ENCODE measurements at places on chromosomes 12 and 14. TPM values are rescaled to one million over a fixed set of nuclear protein-coding genes. Genes with fewer than 3 reads are reported as not detected.

FGF6 gene
- polyA plus RNA-seq = not detected

IAPP gene
- polyA plus RNA-seq = not detected

KRT6C gene
- 23.6 TPM for polyA plus RNA-seq

TEX22 gene
- polyA plus RNA-seq = 0.02 TPM

KRT2 gene
- not detected for polyA plus RNA-seq

DNA sequence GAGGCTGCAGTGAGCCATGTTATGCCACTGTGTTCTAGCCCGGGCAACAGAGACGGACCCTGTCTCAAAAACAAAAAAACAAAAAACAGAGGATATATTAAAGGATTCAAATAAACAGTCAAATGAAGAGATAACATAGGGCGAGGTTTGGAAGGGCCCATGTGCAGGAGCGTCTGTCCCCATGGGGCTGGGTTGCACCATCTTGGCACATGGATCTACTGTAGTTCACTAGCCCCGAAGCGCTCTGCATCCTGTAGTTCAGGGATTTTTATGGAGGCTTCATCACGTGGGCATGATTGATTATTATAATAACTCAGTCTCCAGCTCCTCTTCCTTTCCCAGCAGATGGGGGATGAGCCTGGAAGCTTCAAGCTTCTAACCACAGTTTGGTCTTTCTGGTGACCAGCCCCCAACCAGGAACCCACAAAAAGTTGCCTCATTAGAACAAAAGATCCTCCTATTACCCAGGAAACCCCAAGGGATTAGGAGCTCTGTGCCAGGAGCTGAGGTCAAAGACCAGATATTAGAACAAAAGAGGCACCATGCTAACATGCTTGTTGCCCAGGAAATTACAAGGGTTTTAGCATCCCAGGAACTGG, 59.9 kb downstream of the HCAR2 start:
- DNase-seq = no peak

DNA sequence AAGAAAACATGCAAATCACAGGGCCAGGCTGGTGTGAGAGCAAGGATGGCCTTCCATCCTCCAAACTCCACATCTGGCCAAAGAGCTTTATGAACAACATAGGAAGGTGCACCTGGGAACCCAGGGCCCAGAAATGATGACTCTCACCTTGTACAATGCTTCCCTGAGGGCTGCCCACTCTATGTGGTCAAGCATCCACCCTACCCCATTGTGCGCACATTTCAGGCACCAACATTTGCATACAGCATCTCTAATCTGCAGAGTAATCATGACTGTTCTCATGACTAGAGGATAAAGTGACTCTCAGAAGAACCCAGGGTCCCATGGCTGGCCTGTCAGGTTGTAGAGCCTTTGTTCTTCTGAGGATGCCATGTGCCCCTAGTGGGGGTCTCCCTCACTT, 57.2 kb upstream of the NTF3 start:
- no peak for DNase-seq

GRCh38 chr14:69828354-69828753, 31.3 kb upstream of the SLC10A1 start:
- no peak for DNase-seq

- no peak for DNase-seq
These were observed 43.3 kb downstream of the DEGS2 start for GRCh38 chr14:100116134-100116533.

GRCh38 chr14:96792591-96792990, 4.6 kb upstream of the VRK1 start:
- no peak for DNase-seq

DNA sequence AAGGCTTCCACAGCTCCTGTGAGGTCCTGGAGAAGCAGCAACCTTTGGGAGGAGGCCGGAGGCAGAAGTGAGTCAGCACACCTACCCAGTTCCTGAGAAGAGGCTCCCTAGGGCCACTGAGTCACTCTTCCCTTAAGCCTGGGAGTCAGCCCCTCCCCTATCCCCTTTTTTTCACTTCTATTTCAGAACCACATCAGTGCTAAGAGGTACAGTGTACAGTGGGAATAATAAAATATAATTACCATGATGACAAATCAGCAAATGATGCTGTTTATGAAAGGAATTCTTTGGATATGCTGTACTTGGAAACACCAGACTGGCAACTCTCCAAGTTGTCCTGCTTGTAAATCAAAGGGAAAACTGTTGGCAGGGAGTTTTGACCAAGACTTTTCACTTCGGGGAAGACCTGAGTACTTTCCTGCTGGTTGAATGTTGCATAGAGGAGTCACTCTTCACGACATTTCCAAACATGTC, 7.8 kb upstream of the TBPL2 start:
- DNase-seq = peak; percentile 94

GRCh38 chr12:47015381-47015780, 64.0 kb upstream of the PCED1B start:
- no peak for DNase-seq

DNA sequence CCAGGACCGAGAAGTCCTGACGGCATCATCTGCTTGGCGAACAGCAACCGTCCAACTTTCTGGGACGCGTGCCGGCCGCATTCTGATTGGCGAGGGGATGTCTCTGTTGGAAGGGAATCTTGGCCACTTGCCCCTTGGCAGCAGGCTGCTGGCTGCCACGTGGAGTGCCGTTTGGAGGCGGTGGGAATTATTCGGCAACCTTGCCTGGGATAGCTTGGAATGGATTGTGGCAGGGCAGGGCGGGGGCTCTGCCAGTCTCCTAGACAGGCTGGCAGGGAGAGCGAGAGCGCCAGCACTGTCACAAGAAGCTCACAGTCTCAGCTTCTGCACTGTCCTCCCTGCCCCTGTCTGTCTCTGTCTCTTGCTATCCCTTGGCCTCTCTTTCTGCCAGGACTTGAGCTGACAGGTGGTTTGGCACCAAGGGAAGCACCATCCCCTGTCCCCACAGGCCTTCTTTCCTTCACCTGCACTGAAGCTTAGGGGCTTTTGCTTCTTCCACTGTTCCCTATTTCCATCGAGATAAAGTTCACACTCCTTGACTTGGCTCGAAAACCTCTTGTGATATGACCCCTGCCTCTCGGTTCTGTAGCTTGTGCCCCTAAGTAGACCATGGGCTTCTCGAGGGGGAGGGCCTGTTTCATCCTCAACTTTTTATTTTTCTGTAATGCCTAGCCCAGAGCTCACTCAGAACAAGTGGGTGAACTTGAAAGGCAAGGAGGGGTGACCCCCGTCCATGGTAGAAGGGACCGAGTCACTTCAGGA, 201.9 kb downstream of the PHETA1 start:
- DNase-seq = no peak

DNA sequence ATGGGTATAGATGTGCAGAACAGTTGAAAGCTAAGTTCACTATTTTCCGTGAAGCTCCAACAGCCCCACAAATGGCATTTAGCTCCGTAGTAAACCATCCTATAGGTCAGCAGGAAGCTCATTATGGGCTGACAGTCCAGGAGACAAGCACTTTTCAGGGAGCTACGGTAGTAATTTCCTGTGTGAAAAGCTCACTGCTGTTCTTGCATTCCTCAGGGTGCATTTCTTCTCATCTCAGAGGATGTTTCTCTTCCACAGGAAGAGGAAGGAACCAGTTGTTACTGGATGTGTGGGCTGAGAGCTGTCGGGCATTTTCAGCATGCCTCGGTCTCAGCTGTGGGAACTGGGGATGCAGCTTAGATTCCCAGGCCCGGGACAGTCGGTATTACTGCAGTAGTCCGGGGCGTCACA, 72.8 kb downstream of the GALNT4 start:
- DNase-seq = peak; percentile 74

DNA sequence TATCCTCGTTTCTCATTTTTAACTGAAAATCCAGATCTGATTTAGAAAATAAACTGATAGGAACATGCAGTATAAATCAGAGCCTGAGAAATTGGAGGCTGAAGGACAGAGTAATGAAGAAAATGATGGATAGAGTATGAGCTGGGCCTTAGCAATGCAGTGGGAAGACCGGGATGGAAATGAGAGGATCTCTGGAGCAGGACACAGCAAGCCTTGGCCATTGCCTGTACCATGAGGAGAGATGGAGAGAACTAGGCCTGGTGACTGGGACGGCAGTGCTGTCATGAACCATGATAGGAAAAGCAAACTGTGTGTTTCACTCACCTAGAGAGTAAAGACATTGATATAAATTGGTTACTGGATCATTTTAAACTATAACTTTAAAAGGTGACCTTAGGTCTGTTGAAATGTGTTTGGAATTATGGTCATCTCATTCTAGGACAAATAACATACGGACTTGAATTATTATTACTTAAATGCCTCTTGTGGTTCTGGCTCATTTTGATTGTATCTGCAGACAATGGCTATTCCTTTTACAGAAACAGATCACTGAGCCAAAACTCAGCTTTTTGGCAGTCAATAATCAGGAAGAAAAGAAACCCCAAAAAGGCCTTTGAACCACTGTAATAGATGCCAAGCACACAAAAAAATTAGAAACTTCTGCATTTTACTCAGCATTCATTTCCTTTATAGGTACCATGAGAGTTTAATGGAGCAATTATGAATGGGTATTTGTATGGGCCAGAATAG, 251.9 kb upstream of the PRKD1 start:
- no peak for DNase-seq

GRCh38 chr14:22593189-22593588, 4.2 kb upstream of the DAD1 start:
- no peak for DNase-seq

DNA sequence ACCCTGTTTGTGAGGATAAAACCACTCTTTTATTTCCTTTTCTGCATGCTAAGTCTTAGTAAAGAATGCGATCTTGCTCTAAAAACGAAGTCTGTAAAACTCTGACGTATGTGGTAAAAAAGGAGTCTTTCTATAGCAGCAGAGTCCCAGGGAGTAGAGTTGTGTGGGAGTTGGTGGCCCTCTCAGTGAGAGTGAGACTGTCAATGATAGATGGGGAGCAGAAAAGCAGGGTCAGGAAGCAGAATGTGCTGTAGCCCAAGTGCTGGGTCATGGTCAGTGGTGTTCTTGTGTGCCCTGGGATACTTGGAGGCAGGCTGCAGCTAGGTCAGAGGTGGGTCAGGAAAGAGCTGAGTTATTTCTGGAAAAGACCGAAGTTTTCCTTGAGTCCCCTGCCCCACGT, 20.3 kb upstream of the GPR33 start:
- no peak for DNase-seq

GRCh38 chr14:56811593-56812363, 1.5 kb upstream of the OTX2 start:
- no peak for DNase-seq

GRCh38 chr12:110885152-110885840, 35.1 kb downstream of the MYL2 start:
- peak; percentile 55 for DNase-seq

GRCh38 chr12:54261815-54262402, 18.0 kb downstream of the CBX5 start:
- no peak for DNase-seq

GRCh38 chr12:32874078-32874477, 22.5 kb downstream of the PKP2 start:
- no peak for DNase-seq

GRCh38 chr12:108238474-108238873, 100.6 kb downstream of the CMKLR1 start:
- DNase-seq = no peak

DNA sequence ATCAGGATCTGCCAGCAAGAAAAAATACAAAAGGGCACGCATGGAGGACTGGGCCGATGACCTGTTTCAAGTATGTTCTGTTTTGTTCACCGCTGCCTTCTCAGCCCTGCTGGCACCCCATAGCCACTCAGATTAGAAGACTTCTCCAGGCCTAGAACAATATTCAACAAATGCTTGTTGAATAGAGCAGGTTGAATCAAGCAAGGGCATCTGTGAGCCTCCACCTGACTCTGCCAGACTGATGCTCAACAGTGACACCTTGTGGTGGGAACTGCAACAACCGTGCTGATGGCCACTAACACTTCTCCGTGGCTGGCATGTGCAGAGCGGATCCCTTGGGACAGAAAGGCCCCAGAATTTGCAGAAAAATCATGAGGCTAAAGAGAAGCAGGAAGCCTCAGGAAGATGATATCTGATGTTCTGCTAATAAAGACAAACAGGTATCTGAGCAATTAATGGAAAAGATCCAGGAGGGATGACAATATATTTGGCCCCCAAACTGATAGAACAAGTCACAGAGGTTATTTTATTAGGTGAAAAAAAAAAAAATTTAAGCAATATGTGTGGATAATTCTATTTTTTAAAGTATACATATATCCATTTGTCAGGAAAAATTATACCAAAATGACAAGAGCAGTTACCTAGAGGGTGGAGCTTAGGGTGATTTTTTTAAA, 114.3 kb downstream of the KSR2 start:
- peak; percentile 28 for DNase-seq

DNA sequence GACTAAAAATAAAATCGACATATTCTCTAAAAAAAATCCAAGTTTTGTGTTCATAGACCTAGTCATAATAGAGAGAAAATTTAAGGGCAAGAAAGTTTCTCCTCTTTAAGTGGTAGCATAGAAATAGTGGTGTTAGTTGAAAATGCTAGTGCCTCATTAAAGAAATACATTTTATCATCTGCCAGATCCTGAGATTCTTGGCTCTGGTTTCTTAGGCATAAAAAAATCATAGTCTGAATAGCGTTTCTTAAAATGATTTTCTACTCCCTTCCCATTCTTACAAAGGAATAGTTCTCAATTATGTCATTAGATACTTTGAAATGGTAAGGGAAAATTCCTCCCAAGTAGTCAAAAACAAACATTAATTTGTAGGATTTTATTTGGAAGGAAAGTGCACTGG, 212.8 kb downstream of the NELL2 start:
- no peak for DNase-seq

- no peak for DNase-seq
These were observed 8.4 kb downstream of the RAPGEF3 start for GRCh38 chr12:47750229-47750798.

- no peak for DNase-seq
These were observed 84.9 kb downstream of the MIA2 start for GRCh38 chr14:39318574-39318973.

Data from mammary epithelial cell (primary cell).